ENCODE measurements at places on chromosomes 11 and 22.
A peak's percentile ranks its signal among the peaks of the same experiment; 100 is the strongest.

DNA sequence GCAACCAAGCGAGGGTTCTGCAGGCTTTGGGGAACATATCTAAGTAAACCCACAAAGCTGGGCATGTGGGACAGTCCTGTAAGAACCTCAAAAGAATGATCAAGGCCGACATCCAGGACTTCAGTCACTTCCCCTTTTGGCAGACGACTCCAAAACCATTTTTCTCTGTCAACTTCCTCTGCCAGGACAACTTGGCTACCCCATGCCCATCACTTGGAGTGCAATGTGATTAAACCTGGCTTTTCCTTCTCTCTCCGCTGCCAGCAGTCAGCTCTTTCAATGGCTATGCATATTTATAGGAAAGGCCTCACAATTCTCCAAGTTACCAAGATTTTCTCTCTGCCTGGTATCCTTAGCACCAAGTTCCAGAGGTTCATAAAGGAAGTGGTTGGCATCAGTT lies 78.9 kb downstream of the C11orf58 start:
- no peak for DNase-seq

GRCh38 chr11:16843294-16843693 lies 104.8 kb downstream of the C11orf58 start:
- no peak for DNase-seq

GRCh38 chr11:118791961-118792569 lies 1.1 kb upstream of the DDX6 start:
- DNase-seq = peak; percentile 15

DNA sequence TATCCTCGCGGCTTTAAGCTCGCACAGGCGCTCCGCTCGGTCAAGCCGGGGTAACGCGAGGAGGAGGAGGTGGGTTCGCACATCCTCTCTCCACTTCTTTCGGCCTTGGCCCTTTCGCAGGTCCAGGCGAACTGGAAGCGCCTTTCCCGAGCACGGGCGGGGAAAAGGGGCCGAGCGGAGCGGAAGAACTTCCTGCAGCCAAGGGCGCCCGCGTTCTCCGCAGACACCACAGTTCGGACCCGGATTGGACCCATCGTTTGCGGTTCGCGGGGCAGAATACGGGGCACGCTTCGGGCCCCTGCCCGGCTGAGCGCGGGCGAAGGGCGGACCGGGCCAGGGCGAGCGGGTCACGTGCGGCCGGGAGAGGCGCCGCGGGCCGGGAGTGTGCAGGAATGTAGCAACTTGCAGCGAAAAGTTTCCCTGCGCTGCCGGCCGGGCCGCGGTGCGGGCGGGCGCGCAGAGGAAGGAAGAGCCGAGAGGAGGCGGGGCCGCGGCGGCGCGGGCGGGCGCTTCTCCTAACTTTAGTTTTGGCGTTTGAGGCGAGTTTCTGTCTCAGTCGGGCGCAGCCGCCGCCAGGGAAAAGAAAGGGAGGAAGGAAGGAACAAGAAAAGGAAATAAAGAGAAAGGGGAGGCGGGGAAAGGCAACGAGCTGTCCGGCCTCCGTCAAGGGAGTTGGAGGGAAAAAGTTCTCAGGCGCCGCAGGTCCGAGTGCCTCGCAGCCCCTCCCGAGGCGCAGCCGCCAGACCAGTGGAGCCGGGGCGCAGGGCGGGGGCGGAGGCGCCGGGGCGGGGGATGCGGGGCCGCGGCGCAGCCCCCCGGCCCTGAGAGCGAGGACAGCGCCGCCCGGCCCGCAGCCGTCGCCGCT lies at the start of gene YAP1:
Gene YAP1, plus strand, starts transcription at position 552 of the 865 bp plus-strand sequence. CDS start 402 bp downstream, outside the sequence.
- DNase-seq = peak; percentile 88

DNA sequence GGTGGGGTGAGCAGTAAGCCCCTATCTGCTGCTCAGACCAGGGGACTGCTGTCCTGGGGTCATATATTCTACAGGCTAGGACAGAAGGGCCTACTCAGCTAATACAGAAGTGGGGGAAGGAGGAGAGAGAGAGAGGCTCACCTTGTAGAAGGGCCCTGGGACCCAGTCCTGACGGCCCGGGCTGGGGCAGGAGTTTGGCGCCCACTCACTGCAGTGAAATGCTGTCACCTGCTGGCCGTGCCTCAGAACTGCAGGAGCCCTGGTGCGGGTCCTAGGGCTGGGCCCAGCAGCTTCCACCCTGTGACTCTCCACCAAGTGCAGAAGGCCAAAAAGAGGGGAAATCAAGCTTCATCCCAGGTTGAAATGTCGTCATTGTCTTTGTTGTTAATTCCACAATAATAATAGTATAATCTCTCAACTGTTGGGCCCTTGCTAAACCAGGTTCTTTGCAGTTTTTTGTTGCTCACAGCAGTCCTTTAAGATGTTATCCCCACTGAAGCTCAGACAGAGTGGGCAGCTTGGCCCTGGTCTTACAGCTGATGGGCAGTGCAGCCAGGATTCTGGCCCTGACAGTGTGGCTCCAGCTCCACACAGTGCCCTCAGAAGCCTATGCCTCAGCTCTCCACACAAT lies 29.6 kb downstream of the TRIM29 start:
- DNase-seq = peak; percentile 62

GRCh38 chr11:12279672-12280108 lies 97.7 kb upstream of the PARVA start:
- DNase-seq = no peak

DNA sequence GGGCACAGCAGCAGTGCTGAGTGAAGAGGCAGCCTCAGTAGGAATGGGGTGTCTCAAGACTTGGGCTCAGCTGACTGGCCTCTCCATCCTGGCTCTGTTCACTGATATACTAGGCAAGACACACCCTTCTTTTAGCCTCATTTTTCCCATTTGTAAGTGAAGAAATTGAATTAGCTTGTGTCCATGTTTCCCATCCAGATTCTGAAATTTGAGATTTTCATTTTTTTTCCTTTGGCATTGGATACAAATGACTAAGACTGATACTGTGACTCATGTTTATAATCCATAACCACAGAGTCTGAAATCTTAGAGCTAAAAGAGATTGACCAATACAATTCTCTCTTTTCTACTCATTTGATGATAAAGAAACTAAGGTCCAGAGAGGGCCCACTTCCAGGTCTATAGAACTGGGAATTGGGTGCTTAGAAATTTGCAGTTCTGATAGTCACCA lies 110.9 kb downstream of the KCNC1 start:
- no peak for DNase-seq

- DNase-seq = no peak
Observed at GRCh38 chr22:19173047-19174035, 5.2 kb downstream of the SLC25A1 start.

- no peak for DNase-seq
Observed at GRCh38 chr11:13003736-13004493, 5.2 kb upstream of the RASSF10 start.

DNA sequence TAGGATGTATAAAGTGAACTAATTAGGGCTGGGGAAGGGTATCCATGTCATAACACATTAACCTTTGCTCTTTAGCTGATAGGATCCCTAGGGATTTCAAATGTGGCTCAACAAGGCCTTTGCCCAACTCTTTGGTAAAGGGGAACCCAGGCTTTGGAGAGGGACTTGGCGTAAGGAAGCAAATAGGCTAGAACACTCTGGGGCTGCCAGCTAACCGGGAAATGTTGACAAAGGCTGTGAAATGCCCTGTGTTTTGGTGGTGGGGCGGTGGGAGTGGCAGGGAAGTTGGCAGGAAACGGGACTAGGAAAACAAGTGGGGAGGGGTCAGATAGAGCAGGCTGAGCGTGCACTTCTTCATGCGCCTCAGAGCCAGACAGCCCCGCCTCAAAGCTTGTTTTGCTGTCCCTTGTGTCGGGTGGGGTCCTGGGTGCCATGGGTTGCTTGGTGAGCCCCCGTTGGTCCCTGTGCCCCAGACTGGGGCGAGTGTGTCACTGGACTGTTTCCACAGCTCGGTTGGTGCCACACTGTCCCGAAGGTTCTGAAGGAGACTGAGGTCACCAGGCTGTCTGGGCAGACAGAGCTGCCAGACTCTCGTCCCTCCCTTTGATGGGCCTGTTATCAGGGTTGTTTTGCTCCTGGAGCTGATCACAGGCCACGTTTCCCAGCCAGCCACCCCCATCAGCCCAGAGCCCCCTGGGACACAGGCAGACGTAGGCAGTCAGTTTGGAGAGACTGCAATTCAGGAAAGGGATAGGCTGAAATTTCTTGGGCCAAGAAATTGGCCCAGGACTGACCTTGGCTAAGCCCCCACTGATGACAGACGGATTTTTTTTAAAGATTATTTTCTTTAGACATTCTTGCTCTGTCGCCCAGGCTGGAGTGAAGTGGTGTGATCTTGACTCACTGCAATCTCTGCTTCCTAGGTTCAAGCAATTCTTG lies 19.6 kb downstream of the KCTD21 start:
- peak; percentile 58 for DNase-seq

GRCh38 chr11:66557733-66558326 lies 10.6 kb downstream of the CTSF start:
- no peak for DNase-seq

GRCh38 chr11:114049050-114049449 lies 10.5 kb upstream of the ZBTB16 start:
- no peak for DNase-seq

DNA sequence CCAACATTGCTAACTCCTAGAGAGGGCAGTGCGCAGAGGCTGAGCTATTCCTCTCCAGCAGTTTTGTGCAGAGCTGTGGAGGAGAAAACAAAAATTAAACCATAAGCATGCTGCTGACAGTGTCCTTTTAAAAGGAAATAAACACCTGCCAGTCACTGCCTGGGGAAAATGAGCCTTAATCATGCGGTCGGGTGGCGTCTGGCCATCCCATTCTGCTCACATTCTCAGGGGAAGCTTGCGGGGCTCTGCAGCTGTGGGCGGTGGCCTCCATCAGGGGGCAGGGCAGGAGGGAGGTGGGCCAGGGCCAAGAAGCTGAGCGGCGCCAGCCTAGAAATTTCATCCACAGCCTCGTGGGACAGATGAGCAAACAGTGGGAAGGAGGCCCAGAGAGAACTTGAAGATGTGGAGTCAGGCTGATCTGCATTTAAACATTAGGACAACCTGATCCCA lies 71.0 kb upstream of the TP53I11 start:
- peak; percentile 45 for DNase-seq

- peak; percentile 11 for DNase-seq
Observed at GRCh38 chr11:81470446-81470845, 1263.2 kb downstream of the FAM181B start.
